Omental fat pad (tissue), 4 donors: ENCODE measurements at places on chromosomes 6 and 20.

- no peak for DNase-seq
Observed at GRCh38 chr20:54456961-54457360, 18.4 kb upstream of the DOK5 start.

GRCh38 chr6:53062169-53062539 is 3.0 kb upstream of the FBXO9 start:
- no peak for DNase-seq

DNA sequence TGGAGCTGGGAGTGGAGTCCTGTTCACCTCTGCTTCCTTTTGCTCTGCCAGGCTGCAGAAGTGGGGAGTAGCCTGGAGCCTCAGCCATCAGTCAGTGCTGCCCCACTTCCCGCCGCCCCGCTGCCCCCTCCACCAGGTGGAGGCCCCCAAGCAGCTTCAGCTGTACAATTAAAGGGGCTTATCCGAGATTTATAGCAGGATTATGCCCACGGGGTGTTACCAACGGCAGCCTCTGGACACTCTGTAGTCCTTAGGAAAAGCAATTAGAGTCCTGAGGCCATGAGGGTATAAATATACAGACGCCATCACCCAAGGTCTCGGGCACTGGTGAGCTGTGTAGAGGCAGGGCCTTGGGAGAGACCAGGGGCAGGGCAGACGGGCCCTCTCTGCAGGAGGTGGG is 55.4 kb downstream of the GRM4 start:
- no peak for DNase-seq

DNA sequence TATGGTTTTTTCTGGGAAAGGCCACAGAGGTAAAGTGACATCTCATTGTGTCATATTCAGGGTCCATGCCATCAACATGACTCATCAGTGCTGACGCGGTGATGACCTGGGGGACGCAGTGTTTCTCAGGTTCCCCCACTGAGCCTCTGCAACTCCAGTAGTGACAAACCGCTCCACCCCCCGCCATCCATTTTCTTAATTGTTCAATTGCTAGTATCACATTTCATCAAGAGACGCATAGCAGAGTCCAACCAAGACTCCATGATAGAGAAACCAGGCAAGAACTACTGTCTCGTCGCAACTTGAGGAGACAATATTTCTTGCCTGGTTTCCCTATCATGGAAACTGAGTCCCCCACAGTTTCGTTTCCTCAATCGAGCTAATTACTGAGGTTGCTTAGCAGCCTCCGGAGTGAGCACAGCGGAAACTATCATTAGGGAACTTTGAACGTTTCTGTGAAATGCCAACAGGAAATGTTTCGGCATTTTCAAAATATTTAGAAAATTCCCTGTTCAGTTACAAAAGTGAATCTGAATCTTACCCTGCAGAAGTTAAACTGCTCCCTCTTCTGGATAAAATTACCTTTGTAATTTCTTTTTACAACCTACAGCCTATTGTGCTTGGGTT is 12.2 kb upstream of the SERPINB1 start:
- peak; percentile 75 for DNase-seq

DNA sequence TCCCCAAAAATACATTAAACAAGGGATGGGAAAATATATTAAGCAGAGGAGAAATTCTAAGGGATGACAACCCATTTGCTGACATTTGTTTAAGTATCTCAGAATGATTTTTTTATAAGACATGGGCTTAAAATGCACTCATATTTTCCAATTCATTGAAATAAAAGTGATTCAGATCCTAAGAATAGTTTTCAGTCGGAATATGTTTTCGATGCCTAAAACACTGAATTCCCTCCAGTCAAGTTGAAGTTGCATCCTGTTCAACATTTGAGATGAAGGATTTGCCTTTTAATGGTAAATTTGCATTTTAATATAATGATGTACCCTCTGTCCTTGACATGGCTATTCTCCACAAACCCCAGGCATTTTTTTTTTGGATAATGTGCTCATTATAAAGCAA is 79.3 kb downstream of the PTCHD4 start:
- DNase-seq: no peak

GRCh38 chr6:145559836-145560235 is 175.5 kb downstream of the EPM2A start:
- no peak for DNase-seq

- no peak for DNase-seq
Observed at GRCh38 chr6:98832284-98833056, 1.9 kb upstream of the POU3F2 start.

- DNase-seq: no peak
Observed at GRCh38 chr6:16735014-16735413, 26.2 kb downstream of the ATXN1 start.

DNA sequence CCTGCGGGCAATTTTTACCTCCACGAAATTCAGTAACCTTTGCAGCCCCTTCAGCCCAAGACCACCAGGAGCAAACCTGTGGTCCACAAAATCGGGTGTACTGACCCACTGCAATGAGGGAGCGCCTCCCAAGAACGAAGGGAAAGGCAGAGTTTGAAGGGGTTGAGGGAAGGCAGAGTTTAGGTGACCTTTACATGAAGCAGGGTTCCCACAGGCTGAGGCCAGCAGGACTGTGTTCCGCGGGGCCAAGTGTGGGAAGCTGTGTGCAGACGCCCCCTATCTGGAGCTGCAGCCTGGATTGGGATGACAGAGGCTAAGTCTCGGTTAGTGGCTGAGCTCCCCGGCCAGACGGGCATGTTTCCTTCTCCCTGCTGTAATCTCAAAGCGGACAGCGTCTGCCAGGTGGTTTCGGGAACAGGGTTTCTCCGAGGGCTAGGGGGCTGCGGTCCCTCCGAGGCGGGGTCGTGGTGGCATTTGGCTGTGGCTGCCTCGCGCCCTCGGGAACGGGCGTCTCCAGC is 826 bp upstream of the PYGB start:
- DNase-seq: no peak

GRCh38 chr6:10406556-10406955 is 8.3 kb downstream of the TFAP2A start:
- DNase-seq: no peak

DNA sequence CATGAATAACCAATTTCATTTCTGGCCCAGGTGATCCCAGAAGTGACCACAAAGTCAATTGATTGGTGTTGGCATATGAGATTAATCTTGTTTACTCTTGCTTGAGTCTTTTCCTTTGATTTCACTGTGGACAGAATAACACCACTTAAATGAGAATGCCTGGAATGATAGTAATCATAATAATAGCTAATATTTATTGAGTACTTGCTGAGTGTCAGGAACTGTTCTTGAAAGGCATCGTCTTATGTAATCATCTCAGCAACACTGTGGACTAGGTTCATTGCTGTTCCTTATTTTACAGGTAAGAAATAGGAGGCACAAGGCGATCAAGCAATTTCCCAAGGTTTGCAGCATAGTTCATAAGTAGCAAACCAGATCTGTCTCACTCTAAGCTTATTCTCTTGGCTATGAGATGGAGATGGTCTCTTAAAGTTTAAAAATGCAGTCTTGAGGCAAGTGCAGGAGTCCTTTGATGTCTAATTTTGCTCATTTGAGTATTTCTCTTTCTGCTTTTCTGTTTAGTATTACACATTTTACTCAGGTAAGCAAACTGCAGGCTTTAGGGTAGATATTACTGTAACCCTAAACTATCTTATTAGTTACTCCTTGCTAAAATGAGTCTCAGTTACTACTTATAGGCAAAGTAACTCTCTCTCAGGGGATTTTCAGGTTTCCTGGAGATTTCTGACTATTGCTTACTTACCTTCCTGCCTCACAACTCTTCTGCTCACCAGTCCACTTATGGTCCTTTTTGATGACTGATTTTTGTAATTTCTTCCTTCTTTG is 6.3 kb downstream of the ADGRG6 start:
- DNase-seq: no peak

DNA sequence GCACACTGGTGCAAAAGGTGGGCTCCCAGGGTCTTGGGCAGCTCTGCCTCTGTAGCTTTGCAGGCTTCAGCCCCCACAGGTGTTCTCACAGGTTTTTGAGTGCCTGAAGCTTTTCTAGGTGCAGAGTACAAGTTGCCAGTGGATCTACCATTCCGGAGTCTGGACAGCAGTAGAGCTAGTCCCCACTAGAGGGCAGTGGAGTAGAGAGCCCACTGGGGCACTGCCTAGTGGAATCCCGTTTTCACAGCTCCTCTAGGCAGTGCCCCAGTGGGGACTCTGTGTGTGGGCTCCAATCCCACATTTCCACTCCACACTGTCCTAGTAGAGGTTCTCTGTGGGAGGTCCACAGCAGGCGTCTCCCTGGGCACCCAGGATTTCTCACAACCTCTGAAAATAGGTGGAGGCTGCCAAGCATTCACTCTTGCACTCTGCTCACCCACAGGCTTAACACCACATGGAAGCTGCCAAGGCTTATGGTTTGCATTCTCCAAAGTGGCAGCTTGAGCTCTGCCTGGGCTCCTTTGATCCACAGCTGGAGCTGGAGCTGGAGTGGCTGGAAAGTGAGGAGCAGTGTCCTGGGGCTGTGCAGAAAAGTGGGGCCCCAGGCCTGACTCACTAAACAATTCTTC is 86.3 kb upstream of the PROKR2 start:
- DNase-seq: no peak

DNA sequence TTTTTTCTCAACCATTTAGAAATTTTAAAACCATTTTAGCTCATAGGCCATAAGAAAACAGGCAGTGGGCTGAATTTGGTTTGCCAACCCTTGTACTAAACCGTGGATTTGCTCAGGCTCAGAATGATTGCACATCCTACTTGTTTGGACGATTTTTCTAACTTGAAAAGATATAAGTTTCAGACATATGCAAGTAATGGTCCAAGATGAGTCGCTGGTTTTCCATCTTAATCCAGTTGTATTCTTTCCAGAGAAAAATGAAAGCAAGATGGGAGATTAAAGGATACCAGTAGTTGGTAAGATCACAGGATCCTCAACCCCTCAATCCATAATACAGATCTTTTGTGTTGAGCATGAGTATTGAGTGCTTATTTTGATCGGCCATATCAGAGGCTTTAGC is 250.9 kb downstream of the TINAG start:
- DNase-seq: no peak

DNA sequence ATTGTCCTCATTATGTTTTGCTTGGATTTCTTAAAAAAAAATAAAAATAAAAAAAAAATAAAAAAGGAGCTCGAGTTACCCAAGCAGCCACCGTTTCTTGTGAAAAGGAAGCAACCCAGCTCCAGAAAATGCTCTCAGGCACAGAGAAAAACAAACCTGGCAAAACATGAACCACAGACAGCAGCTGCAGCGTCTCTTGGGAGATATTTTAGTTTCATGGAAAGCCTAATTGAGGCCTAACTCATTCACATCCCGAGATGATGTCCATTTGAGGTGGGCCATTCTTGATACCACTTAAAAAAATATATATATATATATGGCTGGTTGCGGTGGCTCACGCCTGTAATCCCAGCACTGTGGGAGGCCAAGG is 13.7 kb upstream of the MRAP2 start:
- no peak for DNase-seq

DNA sequence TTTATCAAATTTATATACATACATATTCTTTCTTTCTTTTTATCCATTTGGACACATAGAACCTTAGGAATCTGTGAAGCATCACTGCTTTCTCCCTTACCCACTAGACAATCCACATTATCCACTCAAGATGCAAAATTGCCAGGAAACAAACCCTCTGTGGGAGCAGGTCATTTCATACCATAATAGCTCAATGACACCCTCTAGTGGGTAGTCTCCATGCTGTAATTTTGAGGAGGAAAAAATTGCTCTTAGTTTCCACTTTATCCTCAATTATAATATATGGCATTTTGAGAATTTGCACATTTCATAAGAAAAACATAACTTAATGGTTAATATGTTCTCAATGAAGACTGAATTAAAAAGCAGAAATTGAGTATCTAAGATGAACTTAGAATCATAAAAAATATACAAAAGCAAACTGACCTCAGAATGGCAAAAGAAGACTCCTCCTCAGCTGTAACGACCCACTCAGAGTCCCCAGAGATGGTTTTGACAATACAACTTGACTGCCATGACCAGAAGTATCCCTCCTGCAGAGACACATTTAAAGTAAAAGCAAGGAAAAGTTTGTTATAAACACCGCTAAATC is 164.1 kb downstream of the FRK start:
- DNase-seq: no peak

DNA sequence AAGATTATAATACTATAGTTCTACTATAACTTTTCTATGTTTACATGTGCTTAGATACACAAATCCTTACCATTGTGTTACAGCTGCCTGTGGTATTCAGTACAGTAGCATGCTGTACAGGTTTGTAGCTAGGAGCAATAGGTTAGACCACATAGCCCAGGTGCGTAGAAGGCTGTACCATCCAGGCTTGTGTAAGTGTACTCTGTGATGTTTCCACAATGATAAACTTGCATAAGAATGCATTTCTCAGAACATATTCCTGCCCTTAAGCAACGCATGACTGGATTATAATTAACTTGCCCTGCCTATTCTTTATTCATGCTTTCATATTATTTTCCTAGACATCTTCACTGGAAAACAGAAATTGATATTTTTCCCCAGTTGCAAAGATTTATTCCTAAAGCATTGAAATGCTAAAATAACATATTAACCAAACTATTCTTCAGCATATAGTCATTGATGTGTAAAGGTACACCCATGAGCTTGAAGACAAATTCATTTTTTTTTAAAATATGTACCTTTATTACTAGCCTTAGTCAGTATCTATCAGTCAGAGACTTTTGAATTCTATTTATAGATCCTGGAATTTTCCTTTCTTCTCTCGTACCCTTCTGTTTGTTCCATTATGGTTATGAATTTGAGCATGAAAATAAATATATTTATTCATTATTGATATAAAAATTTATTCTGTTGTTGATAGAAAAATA is 7.2 kb upstream of the CTAGE9 start:
- DNase-seq: no peak

DNA sequence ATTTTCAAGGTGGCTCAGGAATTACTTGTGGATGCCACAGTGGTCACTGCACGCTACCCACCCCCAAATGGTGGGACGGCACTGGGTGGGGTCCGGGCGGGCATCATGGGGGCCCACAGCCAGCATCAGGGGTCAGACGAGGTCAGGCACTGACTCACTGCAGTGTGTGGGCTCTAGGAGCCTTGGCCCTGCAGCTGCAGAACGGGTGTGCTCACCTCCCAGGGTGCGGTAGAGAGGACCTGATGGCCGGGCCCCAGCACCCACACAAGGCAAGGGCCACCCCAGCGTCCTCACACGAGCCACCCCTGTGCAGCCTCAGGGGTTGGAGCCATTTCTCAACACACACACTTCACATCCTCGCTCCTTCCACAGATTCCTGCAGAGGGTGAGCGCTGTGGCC is 34.3 kb downstream of the KCNQ2 start:
- no peak for DNase-seq

GRCh38 chr20:41173791-41174341 is 36.5 kb downstream of the PLCG1 start:
- no peak for DNase-seq

DNA sequence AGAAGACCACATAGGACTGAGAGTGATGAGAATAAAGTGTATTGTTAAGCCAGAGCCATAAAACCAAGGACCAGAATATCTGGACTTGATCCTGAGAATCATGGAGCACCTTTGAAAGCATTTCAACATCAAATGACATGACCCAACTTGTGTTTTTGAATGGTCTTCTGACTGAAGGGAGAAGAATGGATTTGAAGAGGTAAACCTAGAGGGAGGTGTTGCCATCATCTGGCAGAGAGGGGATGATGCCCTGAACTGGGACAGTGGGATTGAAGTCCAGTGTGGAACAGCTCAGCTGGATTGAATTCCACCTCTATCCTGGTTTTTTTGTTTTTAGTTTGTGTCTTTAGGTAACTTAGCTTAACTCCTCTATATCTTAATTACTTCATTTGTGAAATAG is 570.0 kb downstream of the TBC1D32 start:
- no peak for DNase-seq
